ENCODE measurements at places on chromosomes 2 and 18.

GRCh38 chr18:13630716-13631268, 95.6 kb downstream of the FAM210A start:
- DNase-seq: no peak

DNA sequence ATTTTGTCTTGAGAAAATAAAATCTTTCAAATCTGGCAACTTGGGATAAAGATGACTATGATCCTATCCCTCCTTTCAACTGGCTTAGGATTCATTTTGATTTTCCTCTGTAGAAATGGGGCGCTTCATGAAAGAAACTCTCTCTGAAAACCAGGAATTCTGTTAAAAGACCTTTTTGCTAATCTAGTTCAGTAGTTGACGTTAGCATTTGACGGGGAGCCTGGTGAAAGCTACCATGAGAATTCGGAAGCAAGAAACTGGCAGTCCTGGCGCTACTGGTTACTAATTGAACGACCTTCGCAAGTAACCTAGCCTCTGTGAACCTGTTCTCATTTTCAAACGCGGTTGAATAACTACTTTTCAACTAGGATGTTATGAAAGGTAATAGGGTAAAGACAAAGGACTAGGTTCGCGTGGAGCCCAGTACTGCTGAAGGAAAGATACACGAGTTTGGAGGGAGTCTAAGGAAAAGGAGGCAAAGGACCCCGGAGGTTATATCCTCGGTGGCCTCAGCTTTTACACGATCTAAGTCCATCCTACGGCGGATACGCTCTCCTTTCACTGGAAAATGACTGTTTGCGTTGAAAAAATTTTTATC, 604 bp upstream of the STK11IP start:
- no peak for DNase-seq

DNA sequence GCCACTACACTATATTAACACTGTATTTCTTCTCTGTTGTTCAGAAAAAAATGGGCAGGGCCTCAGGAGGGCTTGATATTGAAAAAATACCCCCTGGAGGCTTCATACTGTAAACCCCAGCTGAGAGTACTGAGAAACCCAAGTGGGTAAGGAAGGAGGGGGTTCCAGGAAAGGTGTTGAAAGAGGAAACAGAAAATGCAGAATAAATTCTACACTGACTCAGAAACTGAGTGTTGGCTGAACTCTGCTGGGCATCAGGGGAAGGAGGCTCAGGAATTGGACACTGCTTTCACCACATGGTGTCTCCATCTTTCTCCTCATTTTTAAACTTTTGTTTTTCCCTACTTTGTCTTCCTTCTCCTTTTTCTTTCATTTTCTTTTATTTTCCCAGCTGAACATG, 253.7 kb downstream of the DYM start:
- DNase-seq: no peak

DNA sequence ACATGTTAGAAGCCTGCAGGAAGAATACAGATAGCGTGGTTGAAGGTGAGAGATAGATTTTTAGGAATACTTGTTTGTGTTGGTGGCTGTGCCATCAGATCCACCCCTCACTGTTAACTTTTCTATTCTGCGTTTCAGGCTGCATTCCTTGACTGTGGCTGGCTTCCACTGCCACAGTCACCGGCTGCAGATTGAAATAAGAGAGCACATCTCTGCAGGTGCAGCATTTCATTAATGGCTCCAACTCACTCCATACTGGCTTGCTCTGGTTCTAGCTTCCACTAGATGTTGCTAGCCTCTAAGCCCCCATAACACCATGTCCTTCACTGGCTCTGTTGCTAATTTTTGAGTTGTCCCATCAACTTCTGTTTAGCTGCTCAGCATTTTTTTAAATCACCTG, 286.5 kb downstream of the CPS1 start:
- DNase-seq: no peak

GRCh38 chr2:152565884-152566727, 151.2 kb downstream of the PRPF40A start:
- no peak for DNase-seq

All from RWPE2 (cell line).